H4 (cell line): ENCODE measurements at places on chromosomes 11 and 22.

DNA sequence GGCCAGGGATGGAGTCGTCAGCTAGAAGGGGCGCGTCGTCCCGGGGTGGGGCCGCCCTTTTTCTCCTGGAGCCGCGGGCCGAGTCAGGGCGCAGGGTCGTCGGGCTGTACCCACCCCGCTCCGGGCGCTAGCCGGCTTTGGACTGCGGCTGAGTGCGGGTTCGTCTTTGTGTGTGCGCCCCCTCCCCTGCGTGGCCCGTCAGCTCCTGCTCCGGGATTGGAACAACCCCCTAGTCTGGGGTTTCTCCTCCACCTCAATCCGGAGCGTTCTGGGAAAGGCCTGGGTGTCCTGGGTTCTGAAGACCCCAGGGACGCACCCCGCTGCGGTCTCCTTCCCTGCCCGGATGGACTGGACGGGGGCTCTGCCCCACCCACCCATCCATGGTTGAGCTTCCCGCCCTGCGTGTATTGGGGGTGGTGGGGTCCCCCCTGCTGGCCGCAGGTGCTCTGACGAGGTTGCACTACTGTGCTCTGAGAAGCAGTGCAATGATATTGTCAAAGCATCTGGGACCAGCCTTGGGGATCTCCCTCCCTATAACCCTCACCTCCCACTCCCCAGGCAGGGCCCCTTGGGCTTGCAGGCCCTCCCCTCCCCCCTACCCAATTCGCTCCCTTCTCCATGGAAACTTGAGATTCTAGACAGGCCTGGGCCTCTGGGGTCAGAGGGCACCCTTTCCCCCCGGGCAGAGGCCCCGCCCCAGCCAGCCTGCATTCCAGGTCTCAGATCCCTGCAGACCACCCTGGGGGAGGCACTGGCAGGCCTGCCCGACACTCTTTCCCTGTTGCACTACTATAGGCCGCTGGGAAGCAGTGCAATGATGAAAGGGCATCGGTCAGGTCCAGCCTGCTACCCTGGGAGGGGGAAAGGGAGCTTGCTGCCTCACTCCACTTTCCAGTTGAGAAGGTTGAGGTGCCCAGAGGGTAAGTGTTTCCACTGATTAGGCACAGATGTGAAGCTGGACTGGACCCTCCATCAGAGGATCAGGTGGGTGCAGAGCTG, 10.7 kb downstream of the SDF2L1 start:
- DNase-seq: no peak

GRCh38 chr22:37807410-37808293, at the start of gene GCAT:
GCAT (plus strand) TSS chr22:37807934; CDS start chr22:37807968, 34 bp downstream.
- DNase-seq: peak; percentile 81

DNA sequence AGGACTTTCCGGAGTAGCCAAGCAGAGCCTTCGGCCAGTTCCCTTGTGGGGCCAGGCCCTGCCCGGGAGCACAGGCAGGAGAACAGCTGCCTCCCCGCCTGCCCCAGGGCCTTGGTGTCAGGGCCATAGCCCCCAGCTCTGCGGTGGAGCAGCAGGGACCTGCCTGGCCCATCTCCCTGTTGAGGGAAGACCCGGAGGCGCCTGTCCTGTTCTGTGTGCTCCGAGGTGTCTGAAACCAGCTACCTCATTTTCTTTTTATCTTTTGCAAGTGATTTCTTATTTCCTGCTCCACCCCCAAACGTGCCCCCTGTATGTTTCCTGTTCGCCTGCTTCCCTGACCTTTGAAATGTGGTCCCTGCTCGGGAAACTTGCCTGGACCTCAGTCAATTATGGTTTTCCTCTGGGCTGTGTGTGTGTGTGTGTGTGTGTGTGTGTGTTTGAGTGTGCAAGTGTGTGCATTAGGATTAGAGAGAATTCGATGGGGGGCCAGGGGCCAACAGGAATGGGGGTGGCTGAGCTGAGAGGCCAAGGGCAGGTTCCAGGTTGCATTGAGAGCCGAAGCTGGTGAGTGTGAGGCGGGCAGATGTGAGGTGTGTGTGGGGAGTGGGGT, 19.1 kb downstream of the LRP5 start:
- DNase-seq: no peak

- peak; percentile 50 for DNase-seq
Measured at GRCh38 chr11:94134651-94135512, 6.2 kb downstream of the PANX1 start.

DNA sequence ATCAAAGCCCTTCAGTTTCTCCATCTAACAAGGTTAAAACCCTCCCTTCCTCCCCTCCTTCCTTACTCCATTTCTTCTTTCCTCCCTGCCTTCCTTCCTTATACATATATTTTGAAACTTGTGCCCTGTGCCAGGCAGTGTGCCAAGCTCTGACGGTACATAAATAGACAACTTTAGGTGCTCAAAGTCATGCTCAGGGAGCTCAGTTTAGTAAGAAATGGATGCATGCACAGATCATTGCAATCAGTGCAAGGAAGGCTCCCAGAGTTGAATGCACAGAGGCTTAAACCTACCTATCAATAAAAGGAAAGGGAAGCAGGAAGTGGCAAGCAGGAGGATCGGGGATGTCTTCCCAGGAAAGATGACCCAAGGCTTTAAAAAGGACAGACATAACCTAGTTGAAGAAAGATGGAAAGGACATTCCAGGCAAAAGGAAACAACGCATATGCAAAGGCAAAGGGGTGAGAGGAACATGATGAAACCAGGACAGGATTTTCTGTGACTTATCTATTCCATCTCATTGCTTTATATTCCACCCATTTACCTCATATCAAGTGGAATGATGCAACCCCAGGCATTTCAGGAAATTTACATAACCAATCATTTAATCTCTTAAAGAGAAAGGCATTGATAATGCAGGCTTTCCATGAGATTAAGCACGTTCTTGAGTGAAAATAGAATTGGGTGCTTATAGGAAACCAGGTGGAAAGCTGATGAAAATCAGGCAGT, 13.2 kb downstream of the FZD4 start:
- DNase-seq: no peak

DNA sequence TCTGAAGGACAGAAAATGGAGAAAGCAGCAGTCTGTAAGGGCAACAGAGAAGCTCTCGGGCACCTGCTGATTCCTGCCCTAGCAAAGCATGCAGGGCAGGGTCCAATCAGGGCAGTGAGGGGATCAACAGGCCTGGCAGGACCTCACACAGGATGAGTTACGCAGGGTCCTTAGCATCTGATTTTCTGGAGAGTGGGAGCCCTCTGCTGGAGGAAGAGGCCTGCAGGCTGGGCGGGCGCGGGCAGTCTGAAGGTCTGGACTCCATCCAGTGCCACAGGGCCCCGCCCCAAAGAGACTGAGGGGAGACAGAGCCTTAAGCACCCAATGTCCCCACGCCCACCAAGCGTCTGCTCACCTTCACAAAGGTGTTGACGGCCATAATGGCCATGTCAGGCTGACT, 28.9 kb downstream of the AP1B1 start:
- DNase-seq: no peak

- peak; percentile 83 for DNase-seq
Measured at GRCh38 chr22:27115816-27116256, 458.4 kb downstream of the MIAT start.

GRCh38 chr11:118002010-118002540, 15.9 kb downstream of the IL10RA start:
- DNase-seq: no peak

GRCh38 chr11:110463153-110463552, 33.4 kb downstream of the FDX1 start:
- peak; percentile 56 for DNase-seq

DNA sequence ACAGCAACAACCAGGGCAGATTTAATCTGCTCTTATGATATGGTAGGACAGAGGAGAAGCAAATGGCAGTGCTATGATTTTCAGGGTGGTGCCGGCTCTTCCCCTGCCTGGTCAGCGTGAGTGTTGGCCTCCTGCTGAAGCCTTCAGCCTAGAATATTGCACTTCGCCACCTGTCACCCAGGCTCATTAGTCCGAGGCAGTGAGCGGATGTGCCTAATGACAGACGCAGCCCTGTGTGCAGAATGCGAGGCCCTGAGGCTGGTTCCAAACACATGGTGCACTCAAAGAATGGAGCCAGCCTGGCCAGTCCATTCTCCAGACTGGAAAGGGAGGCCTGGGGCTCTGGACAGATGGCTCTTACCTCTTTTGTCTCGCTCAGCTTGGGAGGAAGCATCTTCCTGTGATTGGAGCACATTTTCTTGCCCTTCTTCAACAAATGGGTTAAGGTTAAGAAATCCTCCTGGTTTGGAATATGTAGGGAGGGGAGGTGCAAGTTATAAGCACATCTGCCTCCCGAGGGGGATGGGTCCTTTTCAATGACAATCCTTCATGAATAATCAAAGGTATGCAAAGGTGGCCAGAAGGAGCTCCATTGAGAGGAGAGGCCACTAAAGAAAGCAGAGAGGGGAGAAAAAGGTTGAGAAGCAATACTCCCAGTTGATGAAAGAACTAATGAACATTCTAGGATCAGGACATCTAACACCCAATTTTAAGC, 39.7 kb upstream of the GALNT18 start:
- DNase-seq: no peak

- DNase-seq: peak; percentile 80
Measured at GRCh38 chr11:88337987-88338668, 592 bp upstream of the CTSC start.

- no peak for DNase-seq
Measured at GRCh38 chr11:70065318-70066135, 12.6 kb upstream of the ANO1 start.

GRCh38 chr11:118484405-118484804, 42.9 kb upstream of the TTC36 start:
- DNase-seq: no peak

GRCh38 chr22:45948081-45948648, 28.8 kb downstream of the WNT7B start:
- DNase-seq: no peak

GRCh38 chr11:28303477-28304191, 195.4 kb downstream of the METTL15 start:
- no peak for DNase-seq

DNA sequence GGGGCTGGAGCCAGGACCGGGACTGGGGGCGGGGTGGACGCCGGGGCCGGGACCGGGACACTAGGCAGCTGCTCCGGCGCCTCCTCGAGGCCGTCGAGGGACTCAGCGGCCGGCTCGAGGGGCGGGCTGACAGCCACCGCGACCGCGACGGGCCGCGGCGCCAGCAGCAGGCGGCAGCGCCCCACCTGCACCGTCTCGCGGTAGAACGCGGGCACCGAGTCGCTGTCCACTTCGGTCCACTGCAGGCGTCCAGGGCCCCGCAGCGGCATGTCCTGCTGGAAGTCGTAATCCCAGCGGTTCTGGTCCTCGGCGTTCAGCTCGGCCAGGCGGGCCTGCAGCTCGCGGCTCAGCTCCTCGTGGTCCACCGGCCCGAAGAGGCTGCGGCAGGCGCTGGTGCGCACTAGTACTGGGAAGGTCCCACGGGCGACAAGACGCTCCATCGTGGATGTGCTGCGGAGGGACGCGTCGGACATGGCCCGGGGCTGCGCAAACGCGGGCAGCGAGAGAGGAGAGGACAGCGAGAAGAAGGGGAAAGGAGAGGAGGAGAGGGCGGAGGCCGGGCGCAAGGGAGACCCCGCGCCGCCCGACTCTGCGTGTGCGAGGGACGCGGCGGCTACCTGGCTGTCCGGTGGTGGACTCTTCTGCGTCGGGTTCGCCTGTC, 428 bp downstream of the CDKN1C start:
- peak; percentile 56 for DNase-seq

DNA sequence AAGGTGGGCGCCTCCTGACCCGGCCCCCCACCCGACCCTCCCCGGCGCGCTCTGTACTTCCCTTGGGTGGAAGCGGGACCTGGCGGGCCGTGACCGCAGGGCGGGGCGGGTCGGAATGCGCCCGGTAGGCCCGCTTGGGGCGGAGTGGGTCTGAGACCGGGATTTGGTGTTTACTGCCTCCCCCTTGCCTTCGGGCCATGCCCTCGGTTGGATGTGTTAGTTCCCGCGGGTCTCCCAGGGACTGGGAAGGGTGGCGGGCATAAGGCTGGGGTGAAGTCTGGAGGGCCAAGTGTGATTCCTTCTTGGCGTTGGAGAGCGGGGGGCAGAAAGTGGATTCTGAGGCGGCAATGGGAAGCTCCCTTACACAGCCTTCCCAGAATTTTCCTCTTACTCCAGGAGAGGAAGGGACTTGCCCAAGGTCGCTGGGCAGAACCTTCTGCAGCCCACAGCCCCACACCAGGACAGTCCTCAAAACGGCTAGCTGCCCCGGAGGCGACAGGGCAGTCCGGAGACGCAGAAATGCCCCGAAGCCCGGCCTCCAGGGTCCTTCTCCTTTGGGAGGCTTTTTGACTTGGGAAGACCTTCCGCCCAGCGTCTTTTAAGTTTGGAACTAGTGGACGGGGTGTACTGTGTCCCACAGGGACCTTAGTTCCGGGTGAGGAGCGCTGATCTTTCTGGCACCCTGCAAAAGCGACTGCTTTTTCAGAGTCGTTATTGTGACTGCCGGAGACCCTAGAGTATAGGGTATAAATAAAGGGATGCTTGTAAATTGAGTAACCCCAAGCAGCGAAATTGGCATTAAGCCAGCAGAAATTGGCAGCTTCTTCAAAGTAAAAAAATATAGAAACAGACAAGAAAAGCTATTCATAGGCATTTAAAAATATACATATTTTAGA, 647 bp downstream of the SWAP70 start:
- DNase-seq: no peak

- peak; percentile 8 for DNase-seq
Measured at GRCh38 chr11:59615120-59615636, 396 bp downstream of the OSBP start.

- DNase-seq: no peak
Measured at GRCh38 chr22:50396751-50397370, 53.7 kb downstream of the PPP6R2 start.

DNA sequence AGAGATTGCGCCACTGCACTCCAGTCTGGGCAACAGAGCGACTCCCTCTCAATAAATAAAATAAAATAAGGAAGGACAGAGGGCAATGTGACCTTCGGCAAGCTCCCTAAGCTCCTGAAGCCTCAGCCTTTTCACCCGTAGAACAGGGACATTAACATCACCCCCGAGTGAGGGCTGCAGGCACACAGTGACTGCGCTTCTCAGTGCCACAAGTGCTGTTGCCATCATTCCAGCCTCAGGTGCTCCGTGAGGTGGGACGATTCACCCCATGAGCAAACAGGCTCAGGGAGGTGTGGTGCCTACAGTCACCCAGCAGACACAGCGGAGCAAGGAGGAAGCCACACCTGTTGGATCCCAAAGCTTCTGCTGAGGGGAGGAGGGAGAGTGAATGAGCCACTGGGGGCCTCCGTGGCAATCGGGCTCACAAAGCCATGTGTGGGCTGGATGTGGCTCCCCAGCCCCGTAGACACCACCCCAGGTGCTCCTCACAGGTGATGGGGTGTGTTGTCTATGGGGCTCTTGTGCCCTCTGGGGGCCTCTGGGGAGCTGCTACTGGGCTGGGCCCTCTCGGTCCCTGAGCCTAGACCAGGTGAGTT, 9.1 kb upstream of the TCF20 start:
- no peak for DNase-seq

GRCh38 chr11:45754741-45755140, 50.2 kb upstream of the SLC35C1 start:
- no peak for DNase-seq

- DNase-seq: no peak
Measured at GRCh38 chr11:1059759-1060158, 14.9 kb upstream of the MUC2 start.

- DNase-seq: peak; percentile 89
Measured at GRCh38 chr11:12724301-12725054, 50.3 kb downstream of the TEAD1 start.

GRCh38 chr22:27836181-27836580, 34.6 kb upstream of the MN1 start:
- no peak for DNase-seq

GRCh38 chr11:57502376-57502775, 13.1 kb downstream of the SLC43A1 start:
- DNase-seq: no peak

- DNase-seq: peak; percentile 61
Measured at GRCh38 chr11:73393479-73394415, 17.5 kb downstream of the RELT start.
